ENCODE measurements at places on chromosomes 4 and X.

DNA sequence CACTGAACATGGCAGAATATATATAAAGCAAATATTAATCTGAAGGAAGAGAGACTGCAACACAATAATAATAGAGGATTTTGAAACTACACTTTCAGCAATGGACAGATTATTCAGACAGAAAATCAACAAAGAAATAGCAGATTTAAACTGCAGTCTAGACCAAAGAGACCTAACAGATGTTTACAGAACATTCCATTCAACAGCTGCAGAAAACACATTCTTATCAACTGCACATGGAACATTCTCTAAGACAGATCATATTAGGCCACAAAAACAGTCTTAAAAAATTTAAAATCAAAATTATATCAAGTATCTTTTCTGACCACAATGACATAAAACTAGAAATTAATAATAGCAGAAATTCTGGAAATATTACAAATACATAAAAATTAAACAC, 27.1 kb downstream of the CENPE start:
- no peak for DNase-seq

- no peak for DNase-seq
Measured at GRCh38 chr4:8212622-8213021, 13.5 kb downstream of the SH3TC1 start.

- no peak for DNase-seq
Measured at GRCh38 chrX:147890756-147891155, 21.0 kb upstream of the FMR1 start.

DNA sequence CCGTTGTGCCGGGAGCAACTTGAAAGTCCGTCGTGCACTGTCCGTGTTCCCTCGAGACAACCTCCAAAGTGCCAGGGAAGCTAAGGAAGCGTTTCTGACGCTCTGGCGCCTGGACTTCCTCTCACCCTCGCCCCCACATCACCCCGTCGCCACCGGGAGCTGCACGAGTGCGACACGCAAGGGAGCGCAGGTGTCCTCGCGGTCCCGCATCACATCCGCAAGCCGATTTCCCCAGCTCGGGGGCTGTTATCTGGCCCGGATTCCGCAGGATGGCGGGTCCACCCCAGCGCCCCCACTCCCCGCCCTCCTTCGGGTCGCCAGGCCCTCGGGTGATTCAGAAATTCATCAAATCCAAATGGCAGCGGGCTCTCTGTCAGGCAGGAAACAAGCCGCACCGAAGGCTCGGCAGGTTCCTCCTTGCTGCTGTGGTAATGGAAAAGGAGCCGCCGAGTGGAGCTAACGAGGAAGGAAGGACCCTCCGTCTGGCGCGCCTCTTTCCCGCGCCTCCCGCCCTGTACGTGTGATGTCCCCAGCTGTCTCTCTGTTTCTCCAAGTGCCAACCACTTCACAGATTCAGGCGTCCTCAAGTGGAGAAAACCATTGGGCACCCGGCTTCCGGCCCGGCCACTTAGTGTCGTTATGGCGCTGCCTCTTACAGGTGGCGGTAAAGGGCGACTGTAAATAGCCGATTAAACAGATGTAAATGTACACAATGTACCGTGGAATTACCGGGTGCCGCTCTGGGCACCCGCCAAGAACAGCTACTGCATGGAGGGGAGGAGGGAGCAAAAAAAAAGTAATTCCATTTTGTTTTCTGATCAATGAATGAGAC, 921 bp upstream of the SETD7 start:
- DNase-seq, result peak; percentile 59

DNA sequence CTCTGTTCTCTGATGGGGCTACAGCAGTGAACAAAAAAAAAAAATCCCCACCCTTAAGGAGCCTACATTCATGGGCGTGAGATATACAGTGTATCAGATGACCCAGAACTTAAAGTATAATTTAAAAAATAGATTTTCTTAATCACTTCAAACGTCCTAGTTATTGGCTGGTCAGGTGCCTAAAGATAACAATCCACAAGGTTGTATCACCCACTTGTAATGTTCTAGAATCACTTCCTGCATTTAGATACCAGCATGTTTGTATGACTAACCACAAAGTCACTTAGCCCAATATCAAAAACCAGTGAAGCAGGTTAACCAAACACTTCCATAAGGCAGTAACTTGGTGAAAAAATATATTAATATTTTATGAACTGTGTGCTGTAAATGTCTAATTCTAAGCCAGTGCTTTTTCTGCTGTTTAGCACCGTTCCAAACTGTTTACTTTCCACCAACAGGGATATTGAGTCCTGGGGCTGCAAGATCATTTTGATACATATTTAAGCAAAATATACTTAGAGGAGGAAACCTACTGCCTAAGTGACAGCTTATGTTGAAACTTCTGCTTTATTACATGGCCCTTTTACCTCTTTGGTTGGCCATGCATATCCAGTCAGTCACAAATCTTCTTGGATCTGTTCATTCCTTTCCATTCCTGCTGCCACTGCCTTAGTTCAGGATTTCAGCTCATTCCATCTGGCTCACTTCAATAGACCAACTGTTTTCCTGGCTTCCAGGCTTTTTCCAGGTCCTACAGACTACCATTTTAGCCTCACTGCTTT, 43.3 kb downstream of the CD40LG start:
- DNase-seq, result no peak

- DNase-seq, result no peak
Measured at GRCh38 chr4:86614865-86615264, 20.8 kb downstream of the PTPN13 start.

DNA sequence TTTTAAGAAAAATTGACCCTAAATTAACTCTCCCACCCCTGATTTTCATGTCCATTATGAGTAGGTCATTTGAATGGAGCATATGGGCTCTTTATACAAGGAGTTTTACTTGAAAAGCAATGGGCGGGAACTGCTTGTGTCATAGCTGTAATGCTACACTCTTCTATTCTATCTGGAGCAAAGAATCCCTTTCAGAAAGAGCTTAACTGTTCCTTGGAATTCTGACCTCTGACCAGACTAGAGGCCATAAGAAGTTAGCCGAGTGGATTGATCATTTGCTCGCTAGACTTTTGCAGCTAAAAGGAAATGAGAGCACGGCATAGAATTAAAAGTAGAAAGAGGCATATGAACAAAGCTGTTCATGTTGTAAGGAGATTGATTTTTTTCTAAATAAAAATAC, 79.1 kb downstream of the DOCK11 start:
- DNase-seq, result no peak

DNA sequence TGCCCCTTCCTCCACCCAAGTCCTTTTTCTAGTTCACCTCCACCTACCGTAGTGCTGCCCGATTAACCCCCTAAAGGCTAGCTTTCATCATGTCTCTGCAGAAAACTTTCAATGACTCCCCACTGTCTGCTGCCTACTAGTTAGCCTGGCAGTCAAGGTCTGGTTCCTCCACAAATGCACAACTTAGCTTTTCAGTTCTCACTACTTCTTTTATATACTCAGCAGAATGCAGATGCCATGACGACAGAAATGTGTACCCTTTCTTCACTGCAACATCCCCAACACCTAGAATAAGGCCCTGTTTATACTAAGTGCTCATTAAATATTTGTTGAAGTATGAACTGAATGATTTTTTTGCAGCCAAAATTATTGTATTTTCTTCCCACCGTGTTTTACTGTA, 30.9 kb upstream of the RASGEF1B start:
- no peak for DNase-seq

DNA sequence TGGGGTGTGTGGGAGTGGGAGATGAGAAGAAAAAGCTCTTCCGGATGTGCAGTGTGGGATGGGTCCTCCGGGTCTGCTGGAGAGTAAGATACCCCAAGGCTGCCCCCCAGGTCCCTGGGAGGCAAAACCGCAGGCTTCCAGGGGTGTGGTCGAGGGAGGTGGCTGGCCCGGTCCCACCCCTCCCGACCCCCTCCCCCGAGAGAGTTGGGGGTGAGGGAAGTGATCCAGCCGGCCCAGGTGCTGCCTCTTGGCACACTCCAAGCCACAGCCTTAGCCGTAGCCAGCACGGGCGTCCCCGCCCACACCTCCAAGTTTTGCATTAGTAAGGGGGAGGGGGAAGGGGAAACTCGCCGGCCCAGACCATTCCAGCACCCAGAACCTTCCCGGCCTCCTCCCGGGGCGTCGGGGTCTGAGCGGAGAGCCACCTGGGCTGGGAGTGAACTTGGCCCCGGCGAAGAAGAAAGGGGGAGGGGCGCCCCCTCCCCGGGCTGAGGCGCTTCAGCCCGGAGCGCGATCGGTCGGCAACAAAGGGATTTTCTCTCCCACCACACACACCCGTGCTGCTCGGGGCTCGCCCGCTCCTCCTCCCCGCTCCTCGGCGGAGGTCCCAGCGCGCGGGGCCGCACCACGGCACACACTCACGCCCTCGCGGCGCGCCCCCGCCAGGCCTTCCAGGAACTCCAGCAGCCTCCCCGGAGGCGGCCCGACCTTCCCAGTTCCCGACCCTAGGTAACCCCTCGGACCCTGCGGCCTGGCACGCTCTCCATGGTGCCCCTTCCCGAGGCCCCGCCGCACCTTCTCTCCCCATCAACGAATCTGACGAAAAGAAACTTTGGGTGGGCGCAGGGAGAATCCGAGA, 14.4 kb downstream of the BCOR start:
- DNase-seq, result no peak

GRCh38 chr4:57424232-57424897, 314.2 kb upstream of the IGFBP7 start:
- DNase-seq, result no peak

DNA sequence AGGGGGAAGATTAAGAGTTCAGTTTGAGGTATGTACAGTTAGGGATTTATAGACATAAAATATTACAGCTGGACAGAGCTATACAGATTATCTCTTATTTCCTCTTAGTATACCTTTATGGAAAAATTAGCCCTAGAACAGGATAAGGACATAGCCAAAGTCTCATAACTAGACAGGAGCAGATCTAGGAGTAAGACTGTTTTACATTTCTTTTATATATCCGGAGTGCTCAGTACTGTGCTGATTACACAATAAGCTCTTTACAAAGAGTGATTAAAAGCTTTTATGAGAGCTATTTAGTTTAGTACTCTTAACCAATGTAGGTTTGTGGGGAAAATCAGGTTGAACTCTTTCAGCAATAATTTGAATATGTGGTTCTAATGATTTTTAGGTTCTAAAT, 105.8 kb downstream of the TBX22 start:
- no peak for DNase-seq

GRCh38 chr4:123449362-123449761, 52.8 kb downstream of the SPRY1 start:
- DNase-seq, result no peak

- no peak for DNase-seq
Measured at GRCh38 chr4:117481742-117482141, 396.4 kb upstream of the TRAM1L1 start.

DNA sequence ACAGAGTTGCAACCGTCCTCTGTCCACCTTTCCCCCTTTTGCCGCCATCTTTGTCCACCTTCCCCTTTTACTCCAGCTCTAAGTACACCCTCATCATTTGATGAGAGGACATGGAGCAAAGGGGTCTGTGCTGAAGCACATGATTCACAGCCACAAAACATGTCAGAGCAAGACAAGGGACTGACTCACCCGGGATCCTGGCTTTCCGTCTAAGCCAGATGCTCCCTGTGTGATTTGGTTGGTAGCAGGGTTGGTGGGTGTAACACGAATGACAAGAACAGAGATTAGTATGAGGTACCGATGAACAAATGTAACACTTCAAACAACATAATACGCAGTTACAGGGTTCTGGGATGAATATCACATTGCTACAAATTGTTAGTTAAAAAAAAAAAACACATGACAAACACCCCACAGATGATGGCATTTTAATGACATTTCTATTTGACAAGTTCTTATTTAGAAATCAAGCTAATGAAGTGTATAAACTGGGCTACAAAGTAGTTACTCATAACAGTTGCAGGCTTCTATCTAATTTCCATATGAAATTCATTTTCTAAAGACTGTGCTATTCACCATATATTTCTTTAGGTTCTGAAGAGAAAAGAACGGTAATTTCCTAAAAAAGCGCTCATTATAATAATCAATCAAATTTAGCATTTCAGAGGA, 71.4 kb upstream of the ETNPPL start:
- DNase-seq, result no peak

- no peak for DNase-seq
Measured at GRCh38 chr4:41632481-41633073, 94.6 kb downstream of the LIMCH1 start.

GRCh38 chr4:151901631-151902030, 140.8 kb upstream of the GATB start:
- no peak for DNase-seq

GRCh38 chr4:891747-892146, 40.4 kb downstream of the GAK start:
- DNase-seq, result no peak

DNA sequence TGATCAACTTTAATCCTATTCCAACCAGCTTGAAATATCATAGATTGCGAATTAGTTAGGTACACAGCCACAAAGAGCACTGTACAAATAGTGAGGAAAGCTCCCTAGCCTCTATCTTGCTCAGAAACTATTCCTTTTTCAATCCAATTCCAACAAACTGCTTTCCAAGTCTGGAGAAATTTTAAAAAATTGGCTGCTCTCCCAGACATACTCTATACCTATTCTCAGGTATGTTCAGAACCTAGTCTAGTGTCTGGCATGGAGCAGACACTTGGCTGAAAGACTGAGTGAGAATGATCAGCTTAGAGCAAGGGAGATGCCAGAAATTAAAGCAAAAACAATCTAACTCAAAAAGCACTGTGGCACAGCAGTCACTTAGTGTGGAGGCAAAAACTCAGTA, 105.9 kb downstream of the SLC10A7 start:
- DNase-seq, result no peak

DNA sequence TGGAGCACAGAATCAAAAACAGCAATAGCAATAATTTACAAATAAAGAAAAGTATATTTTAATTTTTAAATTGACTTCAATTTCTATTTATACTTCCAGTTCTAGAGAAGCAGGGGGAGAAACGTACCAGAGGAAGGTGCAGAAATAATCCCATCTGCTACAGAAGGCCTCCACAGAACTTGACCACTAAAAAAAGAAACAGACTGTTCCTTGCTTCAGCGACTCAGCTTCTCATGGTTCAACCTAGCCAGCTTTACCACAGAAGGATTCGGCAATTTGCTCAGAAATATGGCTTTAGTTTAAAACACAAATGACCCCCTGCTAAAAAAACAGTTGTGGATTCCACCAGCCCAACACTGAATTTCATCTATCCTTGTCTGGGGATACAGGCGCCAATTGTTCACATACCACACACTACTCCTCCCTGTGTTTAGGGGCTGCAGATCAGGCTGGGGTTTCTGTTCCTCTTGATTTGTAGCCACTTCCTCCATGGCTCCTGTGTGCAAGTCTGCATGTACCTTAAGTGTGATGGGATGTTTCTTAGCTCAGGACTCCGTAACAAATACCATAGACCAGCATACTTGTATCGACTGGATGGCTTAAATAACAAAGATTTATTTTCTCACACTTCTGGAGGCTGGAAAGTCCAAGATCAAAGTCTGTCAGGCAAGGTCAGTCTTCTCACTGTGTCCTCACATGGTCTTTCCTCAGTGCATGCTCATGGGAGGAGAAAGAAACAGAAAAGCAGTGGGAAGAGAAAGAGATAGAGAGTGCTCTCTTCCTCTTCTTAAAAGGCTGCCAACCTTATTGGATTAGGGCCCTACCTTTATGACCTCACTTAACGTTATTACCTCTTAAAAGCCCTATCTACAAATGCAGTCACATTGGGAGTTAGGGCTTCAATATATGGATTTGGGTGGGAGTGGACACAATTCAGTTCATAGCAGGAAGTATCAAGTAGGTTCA, 79.1 kb downstream of the AMOT start:
- DNase-seq, result no peak

- DNase-seq, result no peak
Measured at GRCh38 chr4:94852616-94853015, 94.9 kb downstream of the BMPR1B start.

- no peak for DNase-seq
Measured at GRCh38 chr4:142284402-142285221, 561.5 kb downstream of the INPP4B start.
